Left ventricle myocardium superior (tissue), 1 donor: ENCODE measurements at places on chromosomes 12 and 14. TPM values are rescaled to one million over a fixed set of nuclear protein-coding genes. Genes with fewer than 3 reads are reported as not detected.
A peak's percentile ranks its signal among the peaks of the same experiment; 100 is the strongest.

Gene KRT83
- not detected for total RNA-seq

GRCh38 chr12:14691560-14691959 is 4.8 kb downstream of the GUCY2C start:
- DNase-seq, result peak; percentile 37

Gene DDX11
- 5.0 TPM for total RNA-seq

Gene RNASE3
- not detected for total RNA-seq

DNA sequence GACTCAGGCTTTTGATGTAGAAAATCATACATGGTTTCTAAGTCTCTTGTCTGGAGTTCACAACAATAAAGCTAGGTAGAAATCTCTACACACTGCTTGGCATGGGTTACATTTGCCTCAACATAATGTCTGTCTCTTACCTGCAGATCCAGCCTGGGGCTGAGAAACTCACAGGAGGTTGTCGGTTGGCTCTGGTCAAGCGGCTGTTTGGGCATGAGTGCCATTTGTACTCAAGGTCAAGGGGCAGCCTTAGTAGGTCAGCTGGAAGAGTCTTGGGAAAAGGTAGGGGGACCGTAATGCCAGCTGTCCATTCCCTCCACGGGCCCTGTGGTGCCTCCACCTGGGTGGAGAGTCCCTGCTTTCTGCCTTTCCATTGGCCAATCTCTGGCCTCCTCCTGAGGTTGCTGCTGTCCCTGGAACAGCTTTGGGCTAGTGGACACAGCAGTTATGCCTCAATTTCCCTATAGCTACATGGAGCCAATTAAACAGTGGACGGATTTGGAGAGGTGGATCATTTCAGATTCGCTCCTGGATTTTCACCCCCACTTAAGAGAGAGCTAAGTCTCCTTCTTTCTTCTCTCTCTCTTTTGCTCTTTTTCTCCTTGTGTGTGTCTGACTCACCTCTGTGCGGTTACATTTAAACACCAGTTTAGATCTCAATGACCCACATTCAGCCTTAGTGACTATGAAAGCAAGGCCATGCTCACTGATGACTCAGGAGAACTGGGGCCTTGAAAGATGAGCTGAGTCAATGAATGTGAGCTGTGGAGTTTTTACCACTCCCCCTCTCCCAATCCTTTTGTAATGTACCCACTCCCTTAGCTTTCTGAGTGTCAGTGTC is 132.8 kb upstream of the HIF1A start:
- no peak for DNase-seq

DNA sequence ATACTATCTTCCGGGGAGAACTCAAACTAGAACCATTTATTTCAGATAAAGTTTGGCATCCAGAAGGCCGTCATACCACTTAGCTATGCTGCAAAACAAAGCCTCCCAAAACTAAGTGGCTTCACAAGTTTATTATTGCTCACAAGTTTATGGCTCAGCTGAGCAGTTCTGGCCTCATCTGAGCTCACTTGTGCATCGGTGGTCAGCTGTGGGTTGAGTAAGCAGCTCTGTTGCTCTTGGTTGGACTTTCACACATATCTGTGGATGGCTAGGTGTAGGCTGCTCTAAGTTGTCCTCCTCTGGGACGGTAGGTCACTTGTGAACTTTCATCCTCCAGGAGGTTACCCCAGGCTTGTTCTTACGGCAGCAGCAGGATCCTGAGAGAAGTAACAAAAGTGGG is 162.7 kb downstream of the BTG1 start:
- DNase-seq, result no peak

GRCh38 chr14:51539571-51540037 is 112.1 kb upstream of the FRMD6 start:
- no peak for DNase-seq

DNA sequence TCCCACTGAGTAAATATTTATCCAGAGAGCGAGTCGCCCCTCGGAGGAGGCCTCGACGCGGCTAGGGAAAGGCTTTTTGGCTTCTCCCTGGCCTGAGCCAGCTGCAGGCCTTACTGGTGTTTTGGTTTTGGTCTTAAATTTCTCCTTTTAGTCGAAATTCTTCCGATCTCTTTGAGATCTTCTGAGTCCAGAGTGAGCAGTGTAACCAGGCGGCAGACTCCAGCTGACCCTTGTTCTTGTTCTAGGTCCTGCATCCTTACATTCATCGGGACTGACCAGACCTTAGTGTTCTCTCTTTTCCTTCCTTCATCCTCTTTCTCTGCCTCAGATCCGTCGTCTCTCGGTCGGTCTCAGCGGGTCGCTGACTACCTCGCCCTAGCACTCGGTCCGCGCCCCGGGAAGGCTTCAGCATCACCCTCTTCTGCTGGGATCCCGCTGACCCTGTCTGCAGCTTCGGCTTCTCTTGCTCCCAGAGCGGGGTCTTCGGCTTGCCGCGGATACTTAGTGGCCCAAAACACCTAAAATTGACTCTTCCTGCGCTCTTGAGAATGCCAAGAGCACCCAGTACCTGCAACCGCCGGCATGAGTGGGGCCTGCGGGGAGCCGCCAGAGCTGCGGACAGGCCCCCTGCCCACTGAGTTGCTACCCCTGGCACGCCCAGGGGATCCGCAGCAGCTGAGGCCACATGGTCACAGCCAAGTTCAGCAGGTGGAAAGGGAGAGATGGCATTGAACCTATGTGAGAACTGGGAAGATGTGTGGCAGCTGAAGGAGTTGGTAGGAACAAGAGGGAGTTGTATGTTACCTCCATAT is 2.4 kb upstream of the PAX9 start:
- DNase-seq, result no peak

- no peak for DNase-seq
Observed at GRCh38 chr14:61749867-61750266, 12.4 kb upstream of the SNAPC1 start.

DNA sequence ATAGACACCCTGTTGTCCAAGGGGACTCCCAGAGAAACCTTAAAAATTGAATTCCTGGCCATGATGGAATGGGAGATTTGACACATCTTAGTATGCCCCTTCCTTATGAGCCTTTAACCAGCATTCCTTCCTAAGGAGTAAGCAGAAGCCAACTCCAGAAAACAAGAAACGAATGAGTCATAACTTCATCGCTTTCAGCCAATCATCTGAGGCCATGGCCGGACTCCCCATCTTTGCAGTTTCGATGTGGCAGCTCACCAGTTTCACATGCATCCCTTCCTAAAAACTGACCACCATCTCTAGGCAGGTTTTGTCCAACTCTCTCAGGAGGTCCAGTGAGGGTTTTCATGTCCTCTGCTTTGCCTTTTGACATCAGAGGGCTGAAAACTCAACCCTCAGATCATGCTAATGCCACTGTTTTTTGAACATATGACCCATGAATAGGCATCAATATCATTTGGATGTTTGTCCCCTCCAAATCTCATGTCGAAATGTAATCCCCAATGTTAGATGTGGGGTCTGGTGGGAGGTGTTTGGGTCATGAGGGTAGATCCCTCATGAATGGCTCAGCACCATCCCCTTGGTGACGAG is 19.9 kb downstream of the DAAM1 start:
- no peak for DNase-seq

DNA sequence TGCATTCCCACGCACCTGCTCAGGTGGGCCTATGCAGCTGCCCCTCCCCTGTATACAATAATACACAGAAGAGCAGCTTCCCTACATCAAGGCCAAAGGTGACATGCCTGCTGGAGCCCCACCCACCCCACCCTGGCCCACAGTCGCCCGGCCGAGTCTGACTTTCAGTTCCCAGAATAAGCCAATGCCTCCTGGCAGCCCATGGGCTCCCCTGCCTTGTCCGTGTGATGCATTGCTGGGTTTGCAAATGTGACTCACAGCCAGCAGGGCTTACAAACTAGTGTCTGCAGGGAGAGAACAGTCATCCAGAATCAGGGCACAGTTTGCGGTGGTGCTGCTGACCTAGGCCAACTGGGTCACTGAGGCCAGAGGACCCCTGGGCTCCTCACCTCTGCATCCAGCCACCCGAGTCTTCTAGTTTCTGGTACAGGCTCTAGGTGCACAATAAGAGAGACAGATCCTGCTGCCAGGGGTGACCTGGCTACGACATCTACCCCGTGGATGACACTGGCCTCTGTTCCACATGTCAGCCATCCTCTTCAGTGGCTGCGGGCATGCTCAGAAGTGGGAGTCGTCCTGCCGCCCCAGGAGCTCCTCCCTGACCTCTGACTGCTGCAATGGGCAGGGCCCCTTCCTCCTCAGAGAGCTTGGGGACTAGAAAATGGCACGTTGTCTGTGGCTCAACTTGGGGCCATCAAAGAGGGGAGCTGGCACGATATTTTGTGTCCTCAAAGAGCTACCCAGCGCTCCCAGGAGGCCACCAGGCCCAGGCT is 84.5 kb downstream of the CHGA start:
- peak; percentile 60 for DNase-seq

DNA sequence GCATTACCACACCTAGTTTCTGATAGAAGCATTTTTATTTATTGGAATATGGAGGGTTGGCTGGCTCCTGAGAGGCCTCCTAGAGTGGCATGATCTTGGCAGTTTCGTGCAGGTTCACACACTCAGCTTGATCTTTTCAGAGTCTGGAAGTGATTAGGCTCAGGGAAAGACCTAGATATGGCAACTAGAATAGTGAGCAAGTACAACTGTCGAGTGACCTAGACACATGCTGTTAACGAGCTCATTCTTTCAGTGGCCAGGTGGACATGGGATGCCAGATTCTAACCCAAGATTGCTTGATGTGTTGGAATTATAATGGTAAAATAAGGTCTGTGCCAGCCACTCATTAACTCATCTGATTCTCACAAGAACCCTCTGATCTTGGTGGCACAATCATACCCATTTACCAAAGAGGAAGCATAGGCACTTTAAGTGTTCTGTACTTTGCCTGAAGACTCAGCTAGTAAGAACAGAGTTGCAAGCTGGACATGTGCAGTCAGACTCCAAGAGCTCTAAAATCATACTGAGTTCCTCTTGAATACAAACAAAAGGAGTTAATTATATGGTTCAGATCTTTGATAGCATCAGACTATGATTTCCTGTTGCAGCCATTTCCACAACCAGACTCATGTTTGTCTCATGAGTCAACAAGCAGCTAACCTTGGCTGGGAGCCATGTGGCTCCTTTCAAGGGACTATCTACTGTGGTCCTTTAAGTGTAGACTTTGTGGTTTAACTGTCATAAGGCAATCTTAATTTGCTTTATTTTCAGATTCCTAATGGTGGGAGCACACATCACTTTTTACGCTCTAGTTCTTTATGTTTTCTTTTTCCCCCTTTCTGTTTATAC is 144.2 kb downstream of the PLEKHA5 start:
- peak; percentile 75 for DNase-seq

Gene MYH6
- total RNA-seq, result 4,258 TPM

Gene WNT1
- total RNA-seq, result not detected

Gene GRIP1
- total RNA-seq, result 7.7 TPM

GRCh38 chr14:72261068-72261467 is 328.8 kb downstream of the RGS6 start:
- no peak for DNase-seq

Gene EFS
- 3.3 TPM for total RNA-seq

DNA sequence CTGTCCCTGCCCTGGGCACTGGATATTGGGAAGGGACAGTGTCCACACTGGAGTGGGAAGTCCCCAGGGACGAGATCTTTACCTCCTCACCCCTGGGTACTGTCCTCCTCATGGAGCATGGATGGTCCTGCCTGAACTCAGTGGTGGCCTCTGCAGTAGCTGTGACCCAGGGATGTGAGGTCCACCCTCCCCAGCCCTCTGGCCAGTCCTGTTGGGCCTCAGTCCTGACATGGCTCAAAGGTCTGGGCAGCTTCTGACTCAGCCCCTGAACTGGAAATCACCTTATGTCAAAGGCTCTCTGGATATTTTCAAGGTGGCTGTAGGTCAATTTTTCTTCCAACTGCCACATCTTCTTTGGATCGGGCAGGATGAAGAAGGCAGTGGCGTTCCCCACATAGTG is 24.4 kb downstream of the SERPINA1 start:
- no peak for DNase-seq

DNA sequence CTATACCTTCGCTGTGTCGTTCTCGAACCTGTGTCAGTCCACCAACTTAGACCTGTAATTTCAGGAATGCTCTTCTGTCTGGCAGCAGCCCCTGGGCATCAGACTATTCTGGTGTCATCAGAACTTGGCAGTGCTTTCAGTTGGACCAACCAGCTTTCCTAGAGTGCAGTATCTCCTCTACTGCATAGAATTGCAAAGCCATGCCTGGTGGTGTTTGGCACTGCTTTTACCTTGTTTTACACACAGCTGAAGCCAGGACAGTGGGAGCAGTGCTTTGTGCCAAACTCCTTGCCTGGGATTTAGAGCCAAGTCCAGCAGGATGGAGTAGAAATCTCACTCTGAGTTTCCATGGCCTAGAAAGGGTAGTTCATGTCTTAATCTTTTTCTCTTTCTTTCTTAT is 1.5 kb downstream of the FLVCR2 start:
- no peak for DNase-seq

GRCh38 chr12:122474324-122474716 is 26.4 kb downstream of the ZCCHC8 start:
- DNase-seq, result no peak

DNA sequence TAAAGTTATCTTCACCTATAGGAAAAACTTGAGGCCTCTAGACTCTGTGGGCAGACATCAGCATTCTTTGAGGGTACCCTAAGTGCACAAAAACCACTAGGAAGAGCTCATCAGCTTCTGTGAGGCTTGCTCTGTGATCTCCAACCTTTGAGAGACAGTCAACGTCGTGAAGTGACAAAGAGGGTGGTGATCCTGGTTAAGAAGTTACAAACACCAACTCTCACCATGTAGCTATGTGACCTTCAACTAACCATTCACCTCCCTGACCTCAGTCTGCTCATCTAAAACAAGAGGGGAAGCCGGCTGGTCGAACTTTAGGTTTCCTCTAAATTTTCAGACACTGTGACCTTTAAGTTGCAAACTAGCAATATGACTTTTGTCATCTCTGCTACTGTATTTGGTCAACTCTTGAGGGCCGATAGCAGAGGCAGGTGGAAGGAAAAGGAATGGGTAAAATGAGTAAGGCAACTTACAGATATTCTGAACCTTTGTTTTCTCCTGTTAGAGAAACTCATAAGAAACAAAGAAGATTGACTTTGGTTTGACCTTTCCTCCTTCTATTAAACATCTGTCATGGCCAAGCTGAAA is 103.2 kb upstream of the PARP11 start:
- no peak for DNase-seq

GRCh38 chr12:44842669-44843068 is 33.4 kb downstream of the NELL2 start:
- no peak for DNase-seq

DNA sequence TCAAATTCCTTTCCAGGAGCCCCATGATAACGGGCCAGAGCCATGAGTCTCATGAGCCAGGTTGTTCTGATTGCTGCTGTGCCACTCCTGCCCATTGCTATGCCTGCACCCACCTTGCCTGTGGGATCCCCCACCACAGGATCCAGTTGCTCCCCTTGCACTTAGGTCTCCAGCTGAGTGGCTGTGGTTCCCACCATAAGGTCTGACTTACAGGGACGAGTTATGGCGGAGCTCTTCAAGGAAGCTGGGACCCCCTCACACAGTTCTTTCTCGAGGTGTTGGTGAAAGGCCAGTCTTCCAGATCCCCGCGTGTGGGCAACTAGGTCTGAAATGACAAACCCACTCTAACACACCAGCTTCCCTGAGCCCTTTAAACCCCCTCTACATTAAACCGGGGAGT is 111.9 kb upstream of the C14orf180 start:
- no peak for DNase-seq

Gene HOXC10
- total RNA-seq, result not detected

GRCh38 chr14:93207468-93208308 is 632 bp downstream of the UBR7 start:
- peak; percentile 70 for DNase-seq

GRCh38 chr12:17928708-17929366 is 161.2 kb downstream of the RERGL start:
- DNase-seq, result no peak
